Hepatocyte (in vitro differentiated cells): ENCODE measurements at places on chromosomes 2 and 18. TPM values are rescaled to one million over a fixed set of nuclear protein-coding genes. Genes with fewer than 3 reads are reported as not detected.
A peak's percentile ranks its signal among the peaks of the same experiment; 100 is the strongest.

DNA sequence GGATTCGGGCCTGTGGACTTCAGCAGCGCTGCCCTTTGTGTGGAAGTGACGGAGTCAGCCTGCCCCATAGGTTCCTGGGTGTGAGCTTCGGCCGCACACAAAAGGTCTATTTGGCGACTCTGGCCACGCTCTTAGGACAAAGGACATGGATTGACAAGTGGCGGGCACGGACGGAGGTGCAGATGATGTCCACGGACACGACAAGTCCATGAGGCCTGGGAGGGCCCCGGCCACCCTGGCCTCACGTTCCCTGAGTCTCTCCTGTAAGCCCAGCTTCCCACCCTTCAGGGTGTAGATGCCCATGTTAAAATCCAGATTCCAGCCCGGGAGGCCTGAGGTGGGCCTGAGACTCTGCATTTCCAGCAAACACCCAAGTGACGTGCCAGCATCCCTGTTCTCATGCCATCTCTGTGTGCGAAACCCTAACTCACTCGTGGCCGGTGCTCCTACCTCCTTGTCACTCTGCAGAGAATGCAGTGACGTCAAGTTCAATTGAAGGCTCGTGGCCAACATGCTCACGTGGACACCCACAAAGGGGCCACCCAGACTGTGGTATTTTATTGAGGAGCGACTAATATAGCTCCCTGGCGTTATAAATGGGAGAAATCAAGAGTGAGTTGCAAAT, 111.7 kb downstream of the RTP5 start:
- no peak for DNase-seq

Gene ATP6V1B1
- 0.84 and 1.7 TPM in 2 replicates for total RNA-seq

- no peak for DNase-seq
These were observed 1.3 kb downstream of the FOXI3 start for GRCh38 chr2:88450925-88451810.

- no peak for DNase-seq
These were observed 369.3 kb upstream of the RND3 start for GRCh38 chr2:150856596-150857281.

DNA sequence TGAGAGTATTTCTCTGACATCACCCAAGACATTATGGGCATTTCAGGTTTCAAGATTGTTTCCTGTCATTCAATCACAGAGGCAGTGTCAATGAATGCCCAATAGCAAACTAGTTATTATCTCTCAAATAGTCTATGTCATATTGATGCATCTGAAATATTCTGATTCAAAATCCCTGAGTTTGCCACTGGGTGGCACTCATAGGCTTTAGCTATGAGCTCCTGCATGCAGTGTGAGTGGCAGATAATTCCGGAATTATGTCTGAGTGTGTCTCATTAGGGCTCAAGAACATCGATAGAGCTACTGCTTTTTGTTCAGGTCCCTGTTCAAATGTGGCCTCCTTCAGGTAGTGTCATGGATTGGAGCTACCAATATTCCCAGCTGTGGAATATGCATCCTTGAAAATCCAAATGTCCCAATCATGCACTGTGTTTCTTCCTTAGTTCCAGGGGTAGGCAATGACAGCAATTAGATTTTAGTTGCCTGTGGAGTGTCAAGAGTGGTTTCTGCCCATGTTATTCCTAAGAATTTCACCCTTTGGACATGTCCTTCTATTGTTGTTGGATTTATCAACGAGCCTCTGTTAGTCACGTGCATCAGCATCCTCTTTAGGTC, 7.8 kb upstream of the OR6B3 start:
- DNase-seq: peak; percentile 67

Gene GBX2
- not detected in 2 replicates for total RNA-seq

GRCh38 chr2:57278451-57278850, 768.2 kb upstream of the VRK2 start:
- DNase-seq: no peak

- no peak for DNase-seq
These were observed 162.8 kb downstream of the GCA start for GRCh38 chr2:162506706-162507105.

- DNase-seq: no peak
These were observed 15.4 kb downstream of the PECR start for GRCh38 chr2:216066230-216066629.

DNA sequence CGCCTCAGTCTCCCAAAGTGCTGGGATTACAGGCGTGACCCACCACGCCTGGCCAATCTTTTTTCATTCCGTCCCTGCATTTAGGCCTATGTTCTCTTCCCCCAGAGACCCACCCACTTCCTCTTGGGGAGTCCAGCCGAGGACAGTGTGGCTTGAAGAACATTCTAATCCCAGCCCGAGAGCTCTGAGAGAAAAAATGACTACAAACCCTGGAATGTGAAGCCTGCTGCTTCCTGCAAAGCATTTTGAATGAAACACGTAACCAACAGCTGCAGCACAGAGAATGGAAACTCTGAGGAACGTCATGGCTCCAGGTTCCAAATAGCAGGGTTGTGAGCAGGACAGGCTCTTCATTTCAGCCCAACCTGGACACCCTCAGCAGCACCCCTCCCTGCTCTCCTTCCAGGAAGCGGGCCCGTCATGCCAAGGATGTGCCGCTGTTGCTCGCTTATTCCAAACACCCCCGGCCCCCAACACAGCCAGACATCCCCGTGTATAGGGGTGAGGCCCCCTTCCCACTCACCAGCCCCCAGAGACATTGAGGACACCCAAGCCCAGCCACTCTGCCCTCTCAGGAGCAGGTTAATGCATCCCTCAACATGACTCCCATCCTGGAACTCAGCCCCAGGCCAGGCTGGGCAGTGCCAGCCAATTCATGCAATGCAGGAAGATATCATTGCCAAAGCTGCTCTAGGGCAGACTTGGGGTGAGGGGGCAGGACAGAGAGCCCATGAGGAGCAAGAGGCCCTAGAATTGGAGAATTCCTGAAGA, 139.8 kb downstream of the ZFP36L2 start:
- DNase-seq: peak; percentile 88

- DNase-seq: peak; percentile 92
These were observed at the start of gene CCDC85A for GRCh38 chr2:56183643-56184499. Gene CCDC85A (plus strand): TSS chr2:56183990. CDS start chr2:56184625, 635 bp downstream.

Gene ACTG2
- 20.3 and 25.6 TPM in 2 replicates for total RNA-seq

Gene HOXD4
- total RNA-seq: 0.40 and 0.70 TPM in 2 replicates

DNA sequence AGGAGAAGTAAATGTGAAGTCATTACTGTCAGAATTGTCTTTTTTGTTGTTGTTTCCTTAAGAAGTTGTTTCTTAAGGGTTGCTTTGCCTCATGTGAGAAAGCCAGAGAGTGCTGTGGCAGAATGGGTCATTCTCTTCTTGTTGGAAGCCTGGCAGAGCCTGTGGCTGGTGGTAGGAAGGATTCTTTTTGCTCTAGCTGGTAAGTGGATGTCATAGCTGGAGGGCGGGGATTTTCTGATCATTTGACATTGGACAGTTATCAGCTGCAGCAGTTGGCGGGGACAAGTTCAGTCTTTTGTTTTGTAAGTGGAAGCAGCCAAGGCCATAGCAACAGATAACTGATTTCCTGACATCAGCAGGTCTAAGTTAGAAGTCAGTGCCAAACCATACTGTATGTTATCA, 5.5 kb upstream of the RMDN2 start:
- peak; percentile 22 for DNase-seq

DNA sequence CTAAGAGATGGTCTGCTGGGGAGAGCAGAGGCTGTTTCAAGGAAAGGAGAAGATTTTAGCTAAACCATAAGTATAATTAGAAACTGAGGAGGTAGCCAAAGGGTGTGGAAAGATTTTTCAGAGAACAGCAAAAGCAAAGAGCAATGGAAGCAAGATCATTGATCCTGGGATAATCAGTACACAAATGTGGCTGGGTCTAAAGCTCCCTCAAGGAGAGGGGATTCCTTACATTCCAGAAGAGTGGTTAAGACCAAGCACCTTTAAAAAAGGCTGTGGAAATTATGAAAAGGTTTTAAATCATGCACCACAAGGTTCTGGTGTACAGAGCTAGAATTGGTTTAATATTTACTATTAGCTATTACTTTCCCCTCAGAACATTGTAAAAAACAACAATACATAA, 246.0 kb upstream of the UBE2E3 start:
- DNase-seq: no peak

Gene HOXD10
- 8.5 and 11.7 TPM in 2 replicates for total RNA-seq

GRCh38 chr2:236974148-236974547, 111.5 kb upstream of the COPS8 start:
- DNase-seq: no peak

Gene INO80C
- total RNA-seq: 16.5 and 16.6 TPM in 2 replicates

- DNase-seq: no peak
These were observed 297.6 kb upstream of the SKOR2 start for GRCh38 chr18:47549021-47549540.

DNA sequence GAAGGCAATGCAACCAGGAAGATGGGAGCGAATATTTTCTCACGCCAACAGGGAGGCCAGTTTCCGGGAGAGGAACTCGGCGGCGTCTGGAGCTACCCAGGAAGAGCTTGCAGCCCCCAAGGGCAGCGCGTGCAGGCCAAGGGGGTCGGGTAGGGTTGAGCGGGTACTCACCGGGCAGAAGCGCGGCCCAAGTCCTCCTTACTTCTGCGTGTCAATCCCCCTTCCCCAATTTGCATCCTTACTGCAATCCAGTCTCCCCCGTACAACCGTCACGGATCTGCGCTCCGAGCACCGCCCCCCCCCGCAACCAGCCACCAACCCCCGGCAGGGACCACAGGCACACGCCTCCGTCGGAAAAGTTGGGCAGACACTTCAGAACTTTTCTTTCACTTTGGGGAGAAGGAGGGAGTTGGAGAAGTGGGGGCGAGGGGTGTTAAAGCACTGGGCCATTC, 1.3 kb downstream of the ATP8B1 start:
- peak; percentile 39 for DNase-seq

DNA sequence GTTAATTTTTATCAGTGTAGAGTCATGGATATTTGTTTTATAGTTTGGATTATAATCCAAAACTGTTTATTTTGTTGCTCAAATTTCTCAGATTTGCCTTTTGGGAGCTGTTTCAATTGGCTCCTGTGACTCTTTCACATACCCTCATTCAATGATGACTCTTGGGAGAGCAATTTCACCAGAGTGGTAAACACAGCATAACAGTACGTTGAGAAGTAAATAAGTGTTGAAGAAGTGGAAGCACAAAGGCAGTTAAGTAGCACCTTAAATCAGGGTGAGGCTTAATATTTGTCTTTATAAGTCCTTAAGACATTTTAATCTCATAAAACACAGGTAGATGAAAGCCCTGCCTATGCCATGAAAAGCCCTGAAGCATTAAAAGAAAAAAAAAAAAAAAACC, 17.1 kb upstream of the SLC39A10 start:
- no peak for DNase-seq

DNA sequence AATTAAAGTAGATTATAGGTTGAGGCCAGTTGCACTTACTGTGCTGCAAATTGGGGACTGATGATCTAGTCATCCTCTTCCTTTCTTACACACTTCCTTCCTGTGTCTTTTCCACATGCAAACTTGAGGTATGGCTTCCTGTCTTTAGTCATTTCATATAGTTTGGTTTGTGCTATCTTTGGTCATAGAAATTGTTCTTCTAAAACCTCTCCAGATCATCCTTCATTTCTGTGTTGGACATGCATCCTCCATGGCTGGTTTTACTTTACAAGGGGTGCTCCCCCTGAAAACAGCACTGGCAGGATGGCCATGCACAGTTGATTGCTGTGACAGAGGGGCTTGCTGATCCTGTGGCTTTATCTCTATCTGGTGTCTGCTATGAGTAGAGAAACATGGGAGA, 36.5 kb downstream of the MGAT5 start:
- DNase-seq: no peak

DNA sequence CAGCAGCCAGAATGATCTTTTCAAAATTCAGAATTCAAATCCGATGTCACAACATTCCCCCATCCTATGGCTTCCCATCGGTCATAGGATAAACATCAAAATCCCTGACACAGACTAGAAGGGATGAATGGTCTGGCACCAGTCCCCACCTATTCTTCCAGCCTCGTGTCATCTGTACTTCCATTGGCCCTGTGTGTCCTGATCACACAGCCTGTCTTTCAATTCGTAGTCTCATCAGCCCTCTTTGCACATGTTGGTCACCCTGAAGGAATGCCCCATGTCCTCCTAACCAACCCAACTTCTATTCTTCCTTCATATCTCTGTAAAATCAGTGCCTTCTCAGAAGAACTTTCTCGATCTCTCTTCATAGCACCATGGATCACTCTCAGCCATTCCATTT, 157.2 kb downstream of the NEB start:
- no peak for DNase-seq

GRCh38 chr2:192243488-192243887, 48.8 kb upstream of the TMEFF2 start:
- no peak for DNase-seq

Gene IL36A
- not detected in 2 replicates for total RNA-seq

Gene DPYSL5
- 0.48 and 0.63 TPM in 2 replicates for total RNA-seq

Gene MMADHC
- total RNA-seq: 156 and 158 TPM in 2 replicates
